ENCODE measurements at places on chromosomes 13 and 19.
A peak's percentile ranks its signal among the peaks of the same experiment; 100 is the strongest.

DNA sequence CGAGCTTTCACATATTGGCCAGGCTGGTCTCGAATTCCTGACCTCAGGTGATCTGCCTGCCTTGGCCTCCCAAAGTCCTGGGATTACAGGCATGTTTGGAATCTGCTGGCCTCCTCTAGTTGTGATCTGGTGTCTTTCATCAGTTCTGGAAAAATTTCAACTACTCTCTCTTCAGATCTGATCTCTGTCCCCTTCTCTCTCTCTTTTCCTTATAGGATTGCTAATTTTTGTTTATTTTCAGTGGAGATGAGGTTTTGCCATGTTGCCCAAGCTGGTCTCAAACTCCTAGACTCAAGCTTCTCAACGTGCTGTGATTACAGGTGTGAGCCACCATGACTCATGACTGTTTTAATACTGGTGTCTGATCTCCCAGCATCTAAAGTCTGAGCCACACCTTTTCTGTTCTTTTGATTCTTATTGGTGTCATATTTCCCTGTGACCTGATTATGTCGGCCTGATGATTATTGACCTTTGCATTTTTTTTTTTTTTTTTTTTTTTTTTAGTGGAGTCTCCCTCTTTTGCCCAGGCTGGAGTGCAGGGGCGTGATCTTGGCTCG is 10.4 kb upstream of the NANOS2 start:
- DNase-seq = no peak

DNA sequence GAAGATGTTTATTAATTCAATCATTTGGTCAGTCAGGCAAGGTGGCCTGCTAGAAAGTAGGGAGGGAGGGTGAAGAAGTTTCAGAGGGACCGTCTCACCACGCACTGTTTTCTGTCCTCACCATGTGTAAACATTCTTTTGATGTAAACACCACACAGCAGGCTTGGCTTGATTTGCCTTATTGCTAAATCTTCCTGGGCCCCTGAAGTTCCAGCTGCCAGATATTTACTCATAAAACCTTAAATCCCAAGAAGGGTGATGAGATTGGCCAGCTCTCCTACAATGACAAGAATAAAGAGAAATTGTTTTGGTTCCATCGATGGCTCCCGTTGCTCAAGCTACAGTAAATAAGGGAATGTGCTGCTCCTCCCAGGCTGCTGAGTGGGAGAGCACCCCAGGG is 198.2 kb upstream of the TMTC4 start:
- no peak for DNase-seq

- no peak for DNase-seq
These were observed 10.6 kb downstream of the BRD4 start for GRCh38 chr19:15321739-15322138.

DNA sequence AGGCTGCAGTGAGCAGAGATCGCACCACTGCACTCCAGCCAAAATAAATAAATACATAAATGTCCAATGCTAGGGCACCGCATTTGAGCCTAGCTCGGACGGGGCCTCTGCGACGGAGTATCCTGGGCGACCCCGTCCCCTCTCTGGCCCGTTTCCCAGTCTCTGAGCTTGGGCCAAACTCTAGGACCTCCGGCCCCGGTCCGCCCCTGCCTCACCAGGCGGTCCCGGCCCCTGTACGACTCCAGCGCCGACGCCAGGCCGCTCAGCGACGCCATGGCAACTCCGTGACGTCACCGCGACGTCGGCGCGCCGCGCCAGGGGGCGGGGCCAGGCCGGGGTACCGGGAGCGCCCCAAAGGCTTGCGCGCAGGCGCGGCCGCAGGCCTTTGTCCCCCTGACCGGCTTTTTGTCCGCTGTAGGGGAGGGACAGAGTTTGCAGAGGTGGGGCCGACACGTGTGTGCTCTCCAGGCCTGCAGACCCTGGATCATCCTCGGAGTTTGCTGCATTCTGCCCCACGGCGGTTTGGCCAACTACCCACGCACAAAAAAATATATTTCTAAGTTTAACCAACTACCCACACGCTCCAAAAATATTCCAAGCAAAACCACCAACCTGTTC is at the start of gene PEX11G:
PEX11G (minus strand) TSS at position 300 of the 618 bp plus-strand sequence; CDS start at position 275, 25 bp downstream.
- DNase-seq = peak; percentile 83

DNA sequence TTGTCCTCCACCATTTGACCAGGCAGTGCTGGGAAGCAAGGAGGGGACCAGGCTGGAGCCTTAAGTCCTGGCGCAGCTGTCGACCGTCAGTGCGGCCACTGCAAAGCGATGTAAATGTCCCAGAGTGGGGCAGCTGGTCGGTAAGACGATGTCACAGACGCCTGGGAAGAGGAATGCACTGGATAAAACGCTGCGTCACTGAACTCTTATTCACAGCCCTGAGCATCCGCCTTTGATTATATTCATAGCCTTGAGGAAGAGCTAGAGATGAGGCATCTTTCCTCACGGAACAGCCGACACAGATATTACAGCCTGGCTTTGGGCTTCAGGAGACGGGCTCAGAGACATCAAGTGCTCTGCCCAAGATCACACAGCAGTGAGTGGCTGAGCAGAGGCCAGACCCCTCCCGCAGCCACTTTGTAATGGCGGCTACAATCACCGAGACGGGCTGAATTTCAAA is 17.6 kb upstream of the TUBGCP3 start:
- no peak for DNase-seq
